GM04504 (cell line): ENCODE measurements at places on chromosomes 3 and 15.

GRCh38 chr3:102114264-102114979 is 265.1 kb downstream of the NFKBIZ start:
- DNase-seq, result no peak

DNA sequence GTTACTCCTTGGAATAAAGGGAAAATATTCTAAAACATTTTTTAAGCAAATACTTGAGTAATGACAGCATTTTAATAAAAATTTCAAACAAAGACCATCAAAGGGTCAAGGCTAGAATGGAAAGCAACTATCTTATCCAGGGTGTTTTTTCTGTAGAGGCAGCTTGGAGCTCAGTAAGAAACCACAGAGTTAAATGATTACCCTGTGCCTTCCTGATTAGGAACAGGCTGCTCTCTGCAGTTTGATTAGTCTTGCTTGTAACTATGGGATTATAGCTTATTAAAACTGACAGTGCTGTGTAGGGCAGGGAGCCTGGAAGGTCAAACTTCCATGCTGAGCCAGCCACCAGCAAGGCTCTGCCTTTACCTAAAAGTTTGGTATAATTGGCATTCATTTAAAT is 33.1 kb downstream of the QTRT2 start:
- DNase-seq, result no peak

DNA sequence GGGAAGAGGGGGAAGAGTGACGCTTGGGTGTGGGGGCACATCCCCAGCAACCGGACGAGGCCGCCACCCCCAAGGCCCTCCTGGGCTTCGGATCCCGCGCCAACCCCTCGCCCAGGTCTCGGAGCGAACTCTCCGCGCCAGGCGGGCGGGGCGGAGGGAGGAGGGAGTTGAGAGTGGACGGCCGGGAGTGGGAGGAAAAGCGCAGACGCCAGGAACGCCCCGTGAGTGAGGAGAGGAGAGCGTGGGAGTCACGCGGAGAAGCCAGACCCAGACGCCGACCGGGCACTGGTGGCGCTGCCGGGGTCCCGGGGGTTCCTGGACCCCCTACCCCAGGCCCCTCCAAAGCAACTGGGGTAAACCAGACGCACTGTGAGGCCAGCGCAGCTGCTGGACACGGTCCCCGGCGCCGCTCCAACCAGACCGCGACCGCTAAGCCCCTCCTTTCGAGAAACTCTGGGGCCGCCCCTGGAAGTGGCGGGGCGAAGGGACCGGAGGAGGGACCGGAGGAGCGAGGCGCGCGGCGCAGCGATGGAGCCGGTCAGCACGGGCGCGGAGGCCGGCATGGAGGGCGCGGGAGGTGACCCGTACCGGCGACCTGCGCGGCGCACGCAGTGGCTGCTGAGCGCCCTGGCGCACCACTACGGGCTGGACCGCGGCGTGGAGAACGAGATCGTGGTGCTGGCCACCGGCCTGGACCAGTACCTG is at the start of gene EFCC1:
Gene EFCC1 (plus strand): TSS at position 204 of the 705 bp plus-strand sequence. CDS start 325 bp downstream, at position 529.
- no peak for DNase-seq

DNA sequence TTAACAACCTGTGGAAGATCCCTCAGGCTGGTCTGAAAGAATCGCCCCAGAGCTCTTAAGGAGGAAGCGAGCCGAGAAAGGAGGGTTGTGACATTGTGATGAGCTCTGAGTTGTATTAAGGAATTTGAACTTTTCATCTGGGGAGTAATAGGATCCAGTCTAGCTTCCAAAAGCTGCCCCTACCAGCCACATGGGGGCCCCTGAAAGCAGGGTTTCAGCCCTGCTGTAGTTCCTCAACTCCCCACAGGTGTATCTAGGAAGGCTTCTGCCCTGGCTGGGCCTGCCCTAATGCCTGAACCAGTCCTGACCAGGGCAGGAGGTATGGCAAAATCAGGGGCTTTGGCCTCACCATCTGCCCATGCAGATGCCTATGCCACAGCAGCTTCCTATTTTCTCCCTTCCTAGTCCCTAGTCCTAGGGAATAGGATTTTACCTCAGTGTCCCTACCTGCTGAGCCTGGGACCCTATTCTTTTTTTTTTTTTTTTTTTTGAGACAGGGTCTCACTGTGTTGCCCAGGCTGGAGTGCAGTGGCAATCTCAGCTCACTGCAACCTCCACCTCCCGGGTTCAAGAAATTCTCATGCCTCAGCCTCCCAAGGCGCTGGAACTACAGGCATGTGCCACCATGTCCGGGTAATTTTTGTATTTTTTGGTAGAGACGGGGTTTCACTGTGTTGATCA is 5.0 kb upstream of the AP3S2 start:
- peak; percentile 18 for DNase-seq

DNA sequence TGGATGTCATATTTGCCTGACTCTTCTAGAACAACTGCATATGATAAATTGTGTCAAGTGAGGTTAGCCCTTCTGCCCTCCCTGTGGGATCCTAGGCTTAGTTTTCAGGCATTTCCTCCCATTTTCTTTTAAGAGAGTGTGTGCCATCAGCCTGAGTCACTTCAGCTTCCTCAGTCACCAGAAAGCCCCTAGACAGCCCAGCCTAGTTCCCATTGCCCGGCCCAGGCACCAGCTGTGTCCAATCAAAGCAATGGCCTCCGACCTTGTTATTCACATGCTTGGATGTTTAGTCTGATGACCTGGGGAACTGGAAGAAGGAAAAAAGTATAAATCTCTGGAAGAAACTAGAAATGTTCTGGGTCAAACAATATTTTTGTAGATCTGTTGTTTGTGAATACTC is 221.9 kb upstream of the LRIG1 start:
- DNase-seq, result peak; percentile 39

DNA sequence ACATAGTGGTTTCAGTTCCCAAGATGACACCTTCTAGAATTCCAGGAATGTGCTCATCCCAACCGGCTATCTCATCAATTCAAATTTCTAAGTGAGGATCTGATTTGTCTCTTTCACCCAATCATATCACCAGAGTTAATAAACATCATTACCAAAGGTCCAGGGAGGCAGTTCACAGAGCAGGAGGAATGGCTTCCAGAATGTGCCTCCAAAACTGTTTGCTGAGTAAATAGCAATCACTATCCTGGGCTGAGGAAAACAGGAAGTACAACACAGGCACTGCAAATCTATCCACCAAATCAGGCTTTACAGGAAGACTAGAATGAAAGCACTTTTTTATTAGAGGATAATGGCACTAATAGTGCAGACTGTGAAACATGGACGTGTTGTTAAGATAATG is 61.5 kb downstream of the OSBPL10 start:
- DNase-seq, result no peak

- DNase-seq, result no peak
These were observed 22.2 kb upstream of the DYNC1LI1 start for GRCh38 chr3:32592696-32593353.

GRCh38 chr3:57910990-57911389 is 97.2 kb upstream of the FLNB start:
- DNase-seq, result no peak
